ENCODE measurements at places on chromosomes 7 and 10.

DNA sequence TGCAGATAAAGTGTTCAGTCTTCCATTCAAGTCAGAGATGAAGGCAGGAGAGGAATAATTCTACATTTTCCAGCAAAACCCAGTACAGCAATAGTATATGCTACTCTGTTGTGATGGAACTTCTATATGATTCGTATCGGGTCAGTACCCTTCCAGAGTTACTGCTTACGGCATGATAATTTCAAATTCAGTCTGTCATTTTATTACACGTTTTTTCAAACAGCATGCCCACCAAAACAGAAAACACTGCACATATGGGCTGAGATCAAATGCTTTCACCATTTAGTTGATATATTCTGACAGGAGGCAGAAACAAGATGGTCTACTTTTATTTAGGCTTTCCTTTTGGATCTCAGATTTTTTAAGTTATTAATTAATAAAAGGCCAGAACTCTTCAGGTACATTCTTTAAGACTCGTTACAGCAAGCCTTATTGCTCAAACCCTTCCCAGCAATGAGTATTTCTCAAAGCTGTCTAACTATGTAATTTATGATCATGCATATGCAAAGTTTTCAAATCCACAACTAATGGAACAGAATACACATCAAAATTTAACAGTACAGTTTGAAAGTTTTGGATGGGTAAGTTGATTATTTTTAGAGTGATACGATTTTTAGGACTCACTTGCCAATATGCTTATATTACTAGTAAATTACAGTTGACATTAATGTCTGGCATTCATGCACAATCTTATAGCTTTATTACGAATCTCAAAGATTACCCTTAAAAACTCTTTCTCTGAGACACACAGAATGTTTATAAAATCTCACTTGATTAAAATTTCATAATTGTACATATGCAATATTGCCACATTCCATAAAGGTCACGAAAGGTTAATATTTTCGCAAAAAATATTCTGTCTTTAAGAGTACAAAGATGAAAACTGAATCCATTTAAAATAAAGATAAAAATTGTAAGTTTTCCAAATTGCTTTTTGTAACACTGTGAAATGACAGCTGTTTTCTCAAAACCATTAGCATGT, 91.0 kb downstream of the ANK3 start:
- DNase-seq = no peak

GRCh38 chr10:100781145-100781665, 35.8 kb downstream of the PAX2 start:
- DNase-seq = no peak

DNA sequence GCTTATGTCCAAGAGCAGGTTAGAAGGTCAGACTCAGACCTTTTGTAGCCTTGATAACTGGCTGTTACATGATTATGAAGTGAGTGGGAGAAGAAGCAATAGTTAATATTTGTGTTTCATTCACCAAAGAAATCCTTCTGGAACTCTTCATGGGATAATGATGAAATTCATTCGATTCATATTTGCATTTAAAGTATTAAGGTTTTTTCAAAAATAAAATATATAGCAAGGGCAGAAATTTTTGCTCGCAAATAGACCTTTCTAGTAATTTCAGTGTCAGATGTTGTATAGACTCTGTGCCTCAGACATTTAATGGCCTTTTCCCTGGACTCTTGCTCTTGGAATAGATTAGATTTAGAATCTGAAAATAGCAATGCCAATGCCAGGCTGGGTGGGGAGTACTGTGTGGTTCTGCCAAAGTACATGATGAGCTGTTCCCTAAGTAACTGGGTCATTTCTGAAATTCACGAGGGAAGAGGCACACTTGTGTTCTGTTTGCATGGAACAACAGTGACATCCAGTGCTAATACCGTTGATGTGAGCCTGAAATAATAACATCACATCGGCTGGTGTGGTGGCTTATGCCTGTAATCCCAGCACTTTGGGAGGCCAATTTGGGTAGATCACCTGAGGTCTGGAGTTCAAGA, 119.2 kb downstream of the MBL2 start:
- no peak for DNase-seq

GRCh38 chr7:131557652-131558385, 1.4 kb upstream of the PODXL start:
- no peak for DNase-seq

DNA sequence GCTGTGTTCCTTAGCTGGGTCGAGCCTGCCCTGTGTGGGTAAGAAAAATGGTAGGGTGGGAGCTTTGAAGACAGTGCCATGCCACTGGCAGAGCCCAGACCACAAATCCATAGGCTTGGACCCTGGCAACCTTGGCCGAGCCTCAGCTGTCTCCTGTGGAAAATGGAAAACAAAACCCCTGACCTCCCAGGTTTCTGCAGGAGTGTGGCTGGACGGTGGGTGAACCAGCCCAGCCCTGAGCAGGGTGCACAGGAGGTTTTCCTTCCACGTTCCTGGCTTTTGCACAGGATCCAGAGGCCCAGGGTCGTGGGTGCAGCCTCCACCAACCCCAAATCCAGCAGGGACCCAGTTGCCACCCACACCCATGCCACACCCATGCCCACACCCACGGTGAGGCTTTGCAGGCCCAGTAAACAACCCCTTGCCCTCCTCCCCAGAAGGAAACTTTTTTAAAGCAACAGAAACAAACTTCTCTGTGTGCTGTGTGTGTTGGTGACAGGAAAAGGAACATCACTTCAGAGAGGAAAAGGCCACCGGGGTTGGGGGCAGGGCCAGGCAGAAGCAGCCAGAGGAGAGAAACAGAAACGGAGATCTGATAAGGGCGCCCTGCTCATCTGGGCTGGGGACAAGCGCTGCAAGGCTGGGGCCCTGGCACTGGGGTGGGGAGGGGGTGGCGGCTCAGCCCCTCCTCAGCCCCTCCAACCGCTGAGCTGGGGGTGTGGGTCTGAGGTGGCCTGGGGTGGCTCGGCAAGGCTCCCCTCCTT, 20.7 kb upstream of the ZMIZ1 start:
- DNase-seq = no peak
